ENCODE measurements at places on chromosomes 12 and 14. TPM values are rescaled to one million over a fixed set of nuclear protein-coding genes. Genes with fewer than 3 reads are reported as not detected.
A peak's percentile ranks its signal among the peaks of the same experiment; 100 is the strongest.

Gene RTN1
- 16.1 TPM for total RNA-seq

DNA sequence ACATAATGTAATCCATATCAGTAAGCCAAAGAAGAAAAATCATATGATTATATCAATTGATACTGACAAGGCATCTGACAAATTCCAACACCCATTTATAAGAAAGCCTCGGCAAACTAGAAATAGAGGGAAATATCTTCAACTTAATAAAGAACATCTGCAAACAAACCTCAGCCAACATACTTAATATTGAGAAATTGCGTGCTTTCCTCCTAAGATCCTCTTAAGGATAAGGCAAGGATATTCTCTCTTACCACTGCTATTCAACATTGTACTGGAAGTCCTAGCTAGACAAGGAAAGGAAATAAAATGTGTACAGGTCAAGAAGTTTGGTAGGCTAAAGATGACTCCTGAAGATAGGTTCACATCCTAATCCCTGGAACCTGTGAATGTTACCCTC is 115.9 kb downstream of the DERA start:
- DNase-seq: no peak

Gene RBM19
- total RNA-seq: 38.0 TPM

DNA sequence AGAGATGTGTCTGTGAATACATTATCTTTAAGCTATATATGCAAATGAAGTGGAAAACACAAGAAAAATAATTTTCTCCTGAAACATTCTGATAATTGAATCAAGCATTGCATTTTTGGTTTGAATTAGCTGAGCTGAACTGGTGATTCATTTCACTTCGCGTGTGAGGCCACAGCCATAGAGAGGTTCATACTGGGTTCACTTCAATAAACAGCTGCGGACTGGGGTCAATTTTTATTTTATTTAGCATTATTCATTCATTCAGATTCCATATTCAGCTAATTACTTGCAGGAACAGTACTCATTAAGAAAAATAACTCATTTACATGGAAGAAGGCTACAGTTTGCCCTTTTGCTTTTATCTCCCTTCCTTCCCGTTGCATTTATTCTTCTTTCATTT is 195.2 kb upstream of the LRIG3 start:
- no peak for DNase-seq

DNA sequence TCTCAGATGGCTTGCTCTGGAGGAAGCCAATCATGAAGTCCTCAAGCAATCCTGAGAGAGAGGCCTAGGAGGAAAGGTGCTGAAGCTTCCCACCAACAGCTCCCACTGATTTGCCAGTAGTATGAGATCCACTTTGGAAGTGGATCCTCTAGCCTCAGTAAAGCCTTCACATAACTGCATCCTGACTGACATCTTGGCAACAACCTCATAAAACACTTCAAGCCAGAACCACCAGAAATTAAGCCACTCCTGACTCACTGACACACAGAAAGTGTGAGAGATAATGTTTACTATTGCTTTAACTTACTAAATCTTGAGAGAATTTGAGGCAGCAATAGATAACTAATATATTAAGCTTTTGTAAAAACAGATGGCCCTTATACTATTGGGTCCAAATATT is 11.7 kb upstream of the TMX1 start:
- no peak for DNase-seq

Gene SERPINA12
- total RNA-seq: not detected

Gene OR6C74
- total RNA-seq: not detected

DNA sequence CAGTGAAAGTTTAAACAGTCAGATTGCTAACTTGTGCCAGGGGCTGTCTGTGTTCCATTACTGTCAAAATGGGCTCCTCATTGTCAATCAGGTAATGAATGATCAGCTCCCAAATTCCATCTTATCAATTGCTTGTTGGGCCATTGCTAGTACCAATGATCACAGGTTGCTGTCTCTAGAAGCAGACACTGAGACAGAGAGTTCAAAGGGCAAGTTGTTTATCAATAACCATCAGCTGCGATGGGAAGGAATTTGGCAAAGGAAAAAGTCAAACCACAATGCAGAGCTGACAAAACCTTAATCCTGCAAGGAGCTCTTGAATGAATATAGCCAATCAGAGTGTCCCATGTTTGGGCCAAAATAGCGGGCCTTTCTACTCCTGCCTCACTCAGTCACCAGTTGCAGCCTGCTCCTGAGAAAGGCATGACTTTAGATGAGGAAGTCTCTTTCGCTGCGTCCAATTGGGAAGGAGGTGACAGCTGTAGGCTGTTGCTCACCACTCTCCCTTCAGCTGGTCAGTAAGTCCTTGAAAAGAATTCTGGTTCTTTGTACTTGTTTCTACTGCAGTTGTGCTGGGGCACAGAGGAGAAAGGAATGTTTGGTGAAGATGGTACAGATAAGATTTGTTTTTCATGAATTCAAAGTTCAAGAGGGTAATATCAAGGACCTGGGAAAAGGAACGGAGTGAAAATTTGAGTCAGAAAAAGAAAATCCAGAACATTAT is 179.2 kb upstream of the PDE3A start:
- DNase-seq: no peak

GRCh38 chr14:69669375-69669774 is 58.0 kb downstream of the SUSD6 start:
- DNase-seq: no peak

DNA sequence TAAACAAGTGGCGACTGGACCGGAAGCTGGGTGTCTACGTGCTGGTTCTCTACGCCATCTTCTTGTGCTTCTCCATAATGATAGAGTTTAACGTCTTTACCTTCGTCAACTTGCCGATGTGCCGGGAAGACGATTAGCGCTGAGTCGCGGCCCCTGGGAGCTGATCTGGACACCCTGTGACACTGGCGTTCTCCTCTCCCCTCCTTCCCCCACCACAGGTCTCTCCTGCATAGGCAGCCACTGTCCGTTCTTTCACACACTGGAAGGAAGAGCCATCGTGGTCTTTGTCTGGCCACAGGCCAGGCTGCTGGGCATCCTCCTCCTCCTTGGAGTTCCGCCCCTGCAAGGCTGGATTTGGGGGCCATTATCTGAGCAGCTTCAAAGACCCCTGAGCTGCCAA is 20.1 kb upstream of the RIN3 start:
- no peak for DNase-seq

Gene PMCH
- total RNA-seq: not detected

DNA sequence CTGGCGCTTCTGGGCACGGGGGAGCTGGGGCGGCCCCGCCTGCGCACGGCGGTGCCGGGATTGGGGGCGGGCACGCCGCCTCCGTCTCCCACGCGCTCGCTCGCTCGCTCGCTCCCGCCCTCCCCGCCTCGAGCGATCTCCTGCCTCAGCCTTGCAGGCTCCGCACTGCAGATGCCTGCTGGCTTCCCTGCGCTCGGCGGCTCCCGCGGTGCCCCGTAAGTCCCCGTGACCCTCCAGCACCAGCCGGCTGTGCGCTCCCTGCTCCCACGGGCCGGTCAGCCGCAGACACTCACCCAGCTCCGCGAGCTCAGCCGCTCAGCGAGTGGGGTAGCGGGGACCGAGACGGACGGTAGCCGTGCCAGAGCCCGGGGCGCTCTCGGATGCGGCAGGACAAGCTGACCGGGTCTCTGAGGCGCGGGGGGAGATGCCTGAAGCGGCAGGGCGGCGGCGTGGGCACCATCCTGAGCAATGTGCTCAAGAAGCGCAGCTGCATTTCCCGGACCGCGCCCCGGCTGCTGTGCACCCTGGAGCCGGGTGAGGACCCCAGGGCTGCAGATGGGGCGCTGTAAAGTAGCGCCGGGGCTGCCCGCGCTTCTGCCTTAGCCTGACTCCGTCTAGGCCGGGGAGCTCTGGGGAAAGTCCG is at the start of gene TBC1D30:
TBC1D30 (plus strand) TSS at position 148 of the 643 bp plus-strand sequence; CDS start at position 381, 233 bp downstream.
- no peak for DNase-seq

GRCh38 chr12:17928708-17929366 is 161.2 kb downstream of the RERGL start:
- DNase-seq: no peak

- no peak for DNase-seq
Observed at GRCh38 chr12:45959728-45960127, 30.6 kb downstream of the SCAF11 start.

Gene LPAR5
- total RNA-seq: 2.7 TPM

Gene RNU6-7
- total RNA-seq: not detected

DNA sequence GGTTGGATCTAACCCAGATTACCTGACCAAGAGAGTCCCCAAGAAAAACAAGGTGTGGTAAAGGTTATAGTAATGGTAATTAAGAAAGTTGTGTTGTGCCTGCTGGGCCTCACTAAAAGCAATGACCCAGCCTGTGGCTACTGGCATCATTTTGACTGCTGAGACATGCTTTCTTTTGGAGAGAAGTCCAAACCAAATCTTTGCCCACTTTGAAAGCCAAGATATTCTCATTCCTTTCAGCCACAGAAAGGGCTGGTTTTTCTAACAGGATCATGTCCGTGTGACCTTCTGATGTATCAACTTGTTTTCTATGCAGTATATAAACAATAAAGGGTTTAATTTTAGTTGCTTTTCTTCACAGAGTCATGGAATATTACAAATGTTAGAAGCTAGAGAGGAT is 388.6 kb downstream of the RAD51B start:
- DNase-seq: no peak

Gene NRXN3
- total RNA-seq: 16.7 TPM

- no peak for DNase-seq
Observed at GRCh38 chr12:110355073-110355472, 48.4 kb downstream of the ANAPC7 start.

Gene STAC3
- total RNA-seq: 5.0 TPM

GRCh38 chr12:73598626-73599025 is 939.0 kb upstream of the ATXN7L3B start:
- no peak for DNase-seq

Gene AVPR1A
- 6.9 TPM for total RNA-seq

GRCh38 chr12:3670083-3670620 is 82.8 kb downstream of the CRACR2A start:
- no peak for DNase-seq

- no peak for DNase-seq
Observed at GRCh38 chr12:8699714-8700113, 1.9 kb downstream of the RIMKLB start.

GRCh38 chr12:119412811-119413794 is 78.6 kb downstream of the CCDC60 start:
- peak; percentile 65 for DNase-seq

DNA sequence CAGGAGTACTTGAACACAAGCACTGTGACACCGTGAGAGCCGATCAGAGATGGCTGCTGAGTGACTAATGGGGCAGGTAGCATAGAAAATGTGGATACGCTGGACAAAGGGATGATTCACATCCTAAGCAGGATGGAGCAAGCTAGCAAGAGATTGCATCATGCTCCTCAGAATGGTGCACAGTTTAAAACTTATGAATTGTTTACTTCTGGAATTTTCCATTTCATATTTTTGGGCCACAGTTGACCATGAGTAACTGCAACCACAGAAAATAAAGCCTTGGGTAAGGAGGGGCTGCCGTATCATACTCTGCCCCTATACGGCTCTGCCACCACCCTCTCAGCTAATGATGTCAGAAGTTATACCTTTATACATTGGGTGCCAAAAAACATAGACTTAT is 23.3 kb upstream of the MARK3 start:
- DNase-seq: no peak

Gene CCDC177
- total RNA-seq: not detected

GRCh38 chr14:104096751-104097700 is 11.5 kb downstream of the ASPG start:
- DNase-seq: no peak

DNA sequence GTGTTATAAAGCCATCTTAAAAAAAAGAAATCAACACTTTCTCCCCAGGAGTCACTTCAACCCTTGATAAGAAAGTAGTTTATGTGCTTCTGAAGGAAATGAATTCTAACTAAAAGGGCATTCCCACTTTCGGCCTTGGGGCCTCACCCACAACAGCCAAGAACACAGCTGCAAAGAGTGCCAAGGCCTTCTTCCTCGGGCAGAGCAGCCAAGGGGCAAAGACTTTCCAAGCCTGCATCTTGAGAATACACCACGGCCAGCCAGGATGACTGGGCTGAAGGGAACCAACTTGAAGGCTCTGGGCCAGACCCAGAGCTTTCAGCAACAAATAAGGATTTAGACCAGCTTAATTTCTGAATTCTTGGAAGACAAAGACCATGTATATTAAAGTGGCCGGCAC is 60.4 kb upstream of the FOXN3 start:
- DNase-seq: no peak

DNA sequence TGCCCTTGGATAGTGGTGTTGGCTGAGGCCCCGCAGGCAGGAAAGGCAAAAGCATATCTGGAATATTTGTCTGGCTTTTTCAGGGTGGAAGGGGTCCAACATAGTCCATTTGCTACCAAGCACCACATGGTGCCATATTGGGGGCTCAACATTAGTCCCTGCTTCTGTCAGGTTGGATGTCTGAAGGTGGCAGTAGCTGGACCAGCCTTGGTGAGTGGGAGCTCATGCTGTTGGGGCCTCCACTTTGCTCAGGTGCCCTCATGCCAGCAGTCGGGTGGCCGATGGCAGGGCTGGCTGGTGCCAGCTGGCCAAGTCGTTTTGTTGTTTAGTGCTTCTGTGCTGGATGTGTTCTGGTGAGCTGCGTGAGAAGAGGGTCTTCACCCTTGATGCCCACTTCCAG is 135.3 kb downstream of the PAPOLA start:
- no peak for DNase-seq

GRCh38 chr14:55138091-55138490 is 9.0 kb downstream of the LGALS3 start:
- DNase-seq: no peak

GRCh38 chr12:4975574-4975973 is 65.9 kb downstream of the KCNA1 start:
- no peak for DNase-seq

Gene GMFB
- 62.7 TPM for total RNA-seq

Measured in tibial nerve (tissue), 4 donors.